NCI-H460 (cell line): ENCODE measurements at places on chromosomes 6 and 20. TPM values are rescaled to one million over a fixed set of nuclear protein-coding genes. Genes with fewer than 3 reads are reported as not detected.

The TP53TG5 gene
- not detected in 2 replicates for total RNA-seq

The CST5 gene
- not detected in 2 replicates for total RNA-seq

GRCh38 chr20:5316188-5317158 lies at the start of gene PROKR2:
PROKR2 (minus strand) TSS chr20:5316954; CDS start chr20:5314369, 2,585 bp downstream.
- DNase-seq: no peak

The EDEM2 gene
- 73.5 and 75.4 TPM in 2 replicates for total RNA-seq

- DNase-seq: no peak
Observed at GRCh38 chr6:109458774-109459531, 3.4 kb upstream of the MICAL1 start.

GRCh38 chr6:20246125-20246524 lies 33.9 kb upstream of the MBOAT1 start:
- no peak for DNase-seq

- DNase-seq: no peak
Observed at GRCh38 chr6:22709803-22710202, 140.4 kb downstream of the HDGFL1 start.

DNA sequence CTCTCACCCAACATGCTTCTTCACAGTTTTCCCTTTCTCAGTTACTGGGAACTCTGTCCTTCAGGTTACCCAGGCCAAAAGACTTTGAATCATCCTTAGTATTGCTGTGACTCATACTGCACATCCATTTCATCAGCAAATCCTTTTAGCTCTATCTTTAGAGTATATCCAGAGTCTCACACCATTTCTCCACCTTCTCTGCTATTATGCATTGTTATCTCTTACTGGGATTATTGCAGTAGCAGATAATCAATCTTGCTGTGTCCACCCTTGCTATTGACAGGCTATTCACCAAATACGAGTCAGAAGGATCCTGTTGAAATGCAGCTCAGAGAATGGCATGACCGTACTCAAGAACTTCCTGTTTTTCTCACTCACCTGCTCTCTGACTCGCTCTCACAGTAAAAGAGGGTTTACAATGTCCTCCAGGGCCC lies 57.3 kb downstream of the BCKDHB start:
- DNase-seq: peak; percentile 54

GRCh38 chr20:49906101-49906604 lies 9.2 kb downstream of the SPATA2 start:
- DNase-seq: no peak

DNA sequence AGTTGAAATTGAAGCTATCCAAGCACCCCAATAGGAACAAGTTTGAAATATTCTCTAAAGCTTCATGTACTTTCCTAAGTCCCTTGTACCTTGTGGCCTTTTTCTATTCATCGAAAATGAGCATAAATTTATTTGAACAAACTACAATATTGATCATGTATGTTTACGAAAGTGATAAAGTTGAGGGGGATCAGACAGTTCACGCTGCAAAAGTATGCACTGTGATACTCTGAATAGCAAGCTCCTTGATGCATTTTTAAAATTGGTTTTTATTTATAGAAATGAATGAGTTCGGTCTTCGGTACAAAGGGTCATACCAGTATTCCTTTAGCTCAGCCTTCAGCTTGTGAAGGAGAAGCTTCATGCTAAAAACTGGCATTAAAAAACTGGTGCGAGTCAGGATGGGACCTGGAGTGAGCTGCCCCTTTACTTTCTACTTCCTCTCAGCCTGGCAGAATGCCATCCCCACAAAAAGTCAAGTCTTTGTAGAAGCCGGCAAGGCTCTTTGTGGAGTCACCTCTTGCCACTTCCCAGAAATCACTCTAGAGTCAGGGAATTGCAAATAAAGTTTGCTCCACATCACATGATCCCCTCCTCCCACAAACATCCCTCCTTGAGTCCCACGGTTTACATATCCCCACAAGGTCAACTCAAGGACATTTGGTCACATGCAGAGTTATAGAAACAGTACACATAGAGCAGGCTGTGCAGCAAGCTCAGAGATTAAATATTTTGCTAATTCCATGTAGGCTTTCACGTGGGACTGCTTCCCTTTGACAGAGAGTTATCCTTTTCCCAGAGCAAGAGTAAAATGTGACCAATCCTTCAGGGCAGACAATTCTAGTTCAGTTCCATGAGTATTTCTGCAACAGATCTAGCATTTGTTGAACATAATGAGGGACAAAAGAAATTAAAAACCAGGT lies 34.6 kb upstream of the ADGRF1 start:
- DNase-seq: no peak

DNA sequence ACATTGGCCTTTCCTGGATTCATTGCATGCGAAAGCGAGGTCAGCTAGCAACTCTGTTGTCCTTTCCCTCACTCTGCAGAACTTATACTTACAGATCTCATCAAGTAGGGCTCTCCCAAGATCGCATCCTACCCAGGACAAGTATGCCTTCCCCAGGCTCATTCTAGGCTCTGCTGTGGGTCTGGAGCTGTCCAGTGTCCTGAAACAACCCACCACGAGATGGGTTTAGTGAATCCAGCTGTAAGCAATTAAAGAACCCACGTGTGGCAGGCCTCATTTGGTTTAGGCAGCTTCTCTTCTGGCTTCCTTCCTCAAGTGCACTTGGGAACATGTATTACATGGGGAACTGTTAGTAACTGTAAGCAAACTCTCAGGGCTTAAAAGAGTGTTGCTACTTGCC lies 406.5 kb upstream of the CHD6 start:
- DNase-seq: no peak

DNA sequence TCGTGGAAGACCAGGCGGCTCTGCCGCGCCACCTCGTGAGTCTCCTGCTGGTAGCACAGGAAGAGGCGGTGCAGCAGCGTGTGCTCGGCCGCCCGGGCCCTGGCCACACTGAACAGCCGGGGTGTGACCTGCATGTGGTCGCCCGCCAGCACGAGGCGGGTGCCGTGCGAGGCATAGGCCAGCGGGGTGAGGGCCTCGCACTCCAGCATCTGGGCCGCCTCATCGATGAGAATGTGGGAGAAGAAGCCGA lies 7.0 kb downstream of the HELZ2 start:
- DNase-seq: no peak

- no peak for DNase-seq
Observed at GRCh38 chr20:56940466-56940865, 311.4 kb downstream of the TFAP2C start.

GRCh38 chr6:40719671-40720374 lies 132.7 kb upstream of the LRFN2 start:
- no peak for DNase-seq

DNA sequence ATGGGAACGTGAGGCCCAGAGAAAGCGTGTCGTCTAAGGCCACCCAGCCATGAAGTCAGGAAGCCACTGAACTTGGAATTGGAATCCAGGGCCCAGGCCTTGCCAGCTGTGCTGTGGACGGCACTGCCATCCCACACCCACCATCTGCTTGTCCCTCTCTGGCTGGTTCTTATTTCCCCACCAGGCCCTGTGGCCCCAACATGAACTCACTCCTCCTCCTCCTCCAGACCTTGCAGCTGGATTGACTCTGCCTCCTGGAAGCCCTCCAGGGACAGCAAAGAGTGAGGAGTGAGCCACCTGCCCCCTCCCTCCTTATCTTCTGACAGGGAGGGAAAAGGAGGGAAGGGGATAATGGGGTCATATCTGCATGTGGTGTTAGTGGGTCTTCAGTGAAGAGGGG lies 16.0 kb upstream of the IP6K3 start:
- no peak for DNase-seq

- no peak for DNase-seq
Observed at GRCh38 chr20:37315021-37315451, 25.6 kb downstream of the MANBAL start.

DNA sequence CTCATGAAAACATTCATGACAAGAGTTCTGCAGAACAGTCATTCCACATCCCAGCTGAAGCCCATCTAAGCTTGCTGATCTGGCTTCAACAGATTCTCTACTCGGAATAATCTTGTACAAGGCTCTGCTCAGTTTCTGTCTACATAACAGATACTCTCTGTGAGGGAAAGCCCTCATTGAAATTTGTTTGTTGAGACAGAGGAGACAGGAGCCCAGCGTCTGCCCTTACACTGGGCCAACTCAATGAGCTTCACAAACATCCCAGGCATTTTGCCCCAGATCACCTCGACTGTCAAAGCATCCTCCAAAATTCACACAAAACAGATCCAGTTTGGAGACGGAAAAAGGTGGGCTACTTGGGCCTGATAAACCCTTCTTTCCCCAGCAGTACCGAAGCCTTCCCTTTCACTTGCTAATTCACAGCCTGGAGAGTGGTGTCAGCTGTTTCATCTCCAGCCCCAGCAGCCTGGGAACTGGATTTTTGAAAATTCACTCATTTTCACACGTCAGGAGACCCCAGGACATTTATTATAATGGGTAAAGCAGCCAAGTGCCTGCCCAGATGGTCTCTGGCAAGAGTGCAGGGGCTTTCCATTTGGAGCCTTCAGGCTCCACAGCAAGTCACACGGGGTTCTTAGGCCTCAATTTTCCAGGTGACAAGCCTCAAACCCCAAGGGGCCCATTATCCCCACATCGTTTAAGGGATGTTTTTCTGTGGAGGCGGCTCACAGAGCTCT lies 7.3 kb downstream of the CCDC167 start:
- DNase-seq: no peak

DNA sequence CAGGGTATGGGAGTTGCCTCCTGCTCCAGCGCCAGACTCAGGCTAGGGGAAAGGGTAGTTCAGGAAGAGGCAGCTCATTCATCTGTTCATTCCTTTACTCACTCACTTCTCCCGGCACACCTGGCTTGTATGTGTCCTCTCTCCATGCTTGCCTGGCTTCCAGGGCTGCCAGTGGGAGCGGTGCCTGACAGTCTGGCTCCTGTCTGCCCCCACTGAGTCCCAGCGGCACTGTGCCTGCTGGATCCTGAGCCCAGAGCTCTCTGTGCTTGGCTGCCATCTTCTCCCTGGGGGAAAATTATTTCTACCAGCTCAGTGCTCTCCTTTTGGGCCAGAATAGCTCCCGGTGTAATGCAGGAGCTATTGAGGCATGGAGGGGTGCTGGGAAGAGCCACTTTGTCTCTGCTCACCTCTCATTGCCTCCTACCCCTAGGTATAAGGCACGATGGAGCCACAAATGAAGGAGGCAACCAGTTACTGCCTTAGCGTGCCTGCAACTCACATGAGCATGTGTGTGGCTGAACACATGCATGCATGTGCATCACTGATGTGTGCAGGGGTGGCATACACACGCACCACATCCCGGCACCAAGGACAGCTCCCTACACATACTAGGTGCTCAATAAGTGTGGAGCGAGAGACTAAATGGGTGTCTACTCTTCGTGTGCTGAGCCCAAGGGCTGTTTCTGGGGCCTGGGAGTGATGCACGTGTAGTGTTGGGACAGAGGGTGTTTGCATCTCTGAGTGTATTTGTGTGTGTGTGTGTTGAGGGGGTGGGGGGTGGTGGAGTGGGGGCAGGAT lies 46.6 kb downstream of the CDH22 start:
- no peak for DNase-seq

GRCh38 chr6:123085403-123085802 lies 89.4 kb downstream of the CLVS2 start:
- DNase-seq: no peak

The FAM184A gene
- 0.35 and 0.40 TPM in 2 replicates for total RNA-seq

DNA sequence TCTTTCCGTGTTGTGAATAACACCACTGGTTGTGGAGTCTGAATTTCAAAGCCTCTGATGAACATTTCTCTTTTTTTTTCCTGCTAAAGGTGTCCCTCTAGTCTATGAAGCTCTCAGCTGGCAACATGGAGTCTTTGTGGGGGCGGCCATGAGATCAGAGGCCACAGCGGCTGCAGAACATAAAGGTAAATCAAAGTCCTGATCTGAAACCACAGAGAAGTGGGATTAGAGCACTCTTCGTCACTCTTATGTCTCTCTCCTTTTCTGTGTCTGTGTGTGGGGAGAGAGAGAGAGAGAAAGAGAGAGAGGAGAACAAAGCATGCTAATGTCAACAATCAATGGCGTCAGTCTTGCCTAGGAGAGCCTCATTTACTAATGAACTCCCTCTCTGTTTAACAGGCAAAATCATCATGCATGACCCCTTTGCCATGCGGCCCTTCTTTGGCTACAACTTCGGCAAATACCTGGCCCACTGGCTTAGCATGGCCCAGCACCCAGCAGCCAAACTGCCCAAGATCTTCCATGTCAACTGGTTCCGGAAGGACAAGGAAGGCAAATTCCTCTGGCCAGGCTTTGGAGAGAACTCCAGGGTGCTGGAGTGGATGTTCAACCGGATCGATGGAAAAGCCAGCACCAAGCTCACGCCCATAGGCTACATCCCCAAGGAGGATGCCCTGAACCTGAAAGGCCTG lies 4.2 kb downstream of the PCK1 start:
- DNase-seq: no peak

DNA sequence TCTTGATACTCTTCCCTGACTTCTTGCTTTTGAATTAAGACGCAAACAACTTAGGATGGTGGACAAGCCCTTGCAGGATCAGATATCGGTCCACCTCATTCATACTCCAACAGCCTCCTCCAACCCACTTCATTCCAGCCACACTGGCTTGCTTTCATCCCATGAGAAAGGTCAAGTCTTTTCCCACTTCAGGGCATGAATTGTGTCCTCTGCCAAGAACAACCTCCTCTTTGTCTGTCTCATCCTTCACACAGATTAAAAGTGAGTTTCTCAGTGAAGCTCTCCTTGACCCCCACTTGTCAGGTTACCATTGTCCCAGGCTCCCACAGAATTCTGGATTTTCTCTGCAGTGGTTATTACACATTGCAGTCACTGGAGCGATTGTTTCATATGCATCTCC lies 91.8 kb upstream of the TGM3 start:
- DNase-seq: no peak

The PHACTR1 gene
- total RNA-seq: not detected in 2 replicates

DNA sequence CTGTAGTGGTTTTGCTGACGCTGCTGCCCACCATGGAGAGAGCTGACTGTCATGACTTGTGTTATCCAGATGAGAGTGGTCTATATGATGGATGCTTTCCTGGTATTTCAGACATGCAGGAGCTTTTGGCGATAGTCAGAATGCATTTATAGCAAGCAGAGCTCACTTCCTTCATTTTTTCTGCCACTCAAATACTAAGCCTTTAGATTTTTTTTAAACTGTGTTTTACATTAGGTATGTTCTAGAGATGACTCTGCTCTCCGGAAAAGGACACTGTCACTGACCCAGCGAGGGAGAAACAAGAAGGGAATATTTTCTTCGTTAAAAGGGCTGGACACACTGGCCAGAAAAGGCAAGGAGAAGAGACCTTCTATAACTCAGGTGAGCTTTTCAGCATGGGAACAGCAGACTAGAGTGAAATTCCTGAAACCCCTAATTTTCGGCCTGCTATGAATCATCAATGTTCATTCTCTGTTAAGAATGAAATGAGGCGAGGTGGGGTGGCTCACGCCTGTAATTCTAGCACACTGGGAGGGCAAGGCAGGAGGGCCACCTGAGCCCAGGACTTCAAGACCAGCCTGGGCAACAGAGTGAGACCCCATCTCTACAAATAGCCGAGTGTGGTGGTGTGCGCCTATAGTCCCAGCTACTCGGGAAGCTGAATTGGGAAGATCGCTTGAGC lies 98.6 kb upstream of the CLDN20 start:
- no peak for DNase-seq
